HFF-Myc (cell line): ENCODE measurements at places on chromosomes 3 and 15.

- no peak for DNase-seq
Observed at GRCh38 chr3:141643391-141643790, 94.7 kb upstream of the RNF7 start.

- no peak for DNase-seq
Observed at GRCh38 chr15:98150536-98150935, 190.0 kb downstream of the ARRDC4 start.

DNA sequence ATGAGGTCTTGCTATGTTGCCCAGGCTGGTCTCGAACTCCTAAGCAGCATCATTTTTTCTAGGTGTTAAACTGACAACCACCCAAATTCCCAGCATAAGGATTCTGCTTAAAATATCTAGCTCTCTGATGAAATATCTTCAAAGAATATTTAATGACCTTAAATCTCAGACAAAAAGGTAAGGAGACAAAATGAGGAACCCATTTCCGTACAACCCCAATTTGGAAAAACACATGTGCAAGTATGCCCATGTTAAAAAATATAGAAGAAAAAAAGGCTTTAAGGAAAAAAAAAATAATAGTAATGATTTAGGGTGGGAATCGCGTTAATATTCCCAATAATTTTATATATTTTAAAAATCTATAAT, 1.4 kb upstream of the SACM1L start:
- DNase-seq = no peak

GRCh38 chr3:17672506-17672905, 69.9 kb downstream of the TBC1D5 start:
- DNase-seq = no peak

DNA sequence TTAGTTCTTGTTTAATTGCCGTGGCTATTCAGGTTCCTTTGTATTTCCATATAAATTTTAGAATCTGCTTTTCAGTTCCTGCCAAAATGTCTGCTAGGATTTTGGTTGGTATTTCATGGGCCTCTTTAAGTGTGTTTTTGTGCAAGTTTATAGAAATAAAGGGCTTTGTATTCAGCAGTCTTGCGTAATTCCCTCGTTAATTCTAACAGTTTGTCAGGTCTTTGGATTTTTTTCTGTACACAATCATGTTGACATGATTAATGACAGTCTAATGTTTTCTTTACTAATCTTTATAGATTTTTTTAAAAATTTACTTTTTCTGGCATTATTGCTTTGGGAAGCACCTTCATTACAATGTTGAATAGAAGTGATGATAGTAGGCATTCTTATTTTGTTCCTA, 120.9 kb downstream of the NEK11 start:
- no peak for DNase-seq

GRCh38 chr3:13884851-13885703, 5.2 kb upstream of the WNT7A start:
- no peak for DNase-seq

GRCh38 chr3:130081351-130081881, at the start of gene ALG1L2:
Gene ALG1L2, plus strand, starts transcription at chr3:130081831. Its CDS starts 186 bp downstream, at chr3:130082017.
- DNase-seq = no peak

GRCh38 chr3:113620091-113620490, 76.4 kb downstream of the USF3 start:
- DNase-seq = no peak

GRCh38 chr15:29914511-29914926, 92.3 kb upstream of the TJP1 start:
- no peak for DNase-seq

GRCh38 chr3:38332201-38332600, 14.4 kb upstream of the XYLB start:
- DNase-seq = no peak

DNA sequence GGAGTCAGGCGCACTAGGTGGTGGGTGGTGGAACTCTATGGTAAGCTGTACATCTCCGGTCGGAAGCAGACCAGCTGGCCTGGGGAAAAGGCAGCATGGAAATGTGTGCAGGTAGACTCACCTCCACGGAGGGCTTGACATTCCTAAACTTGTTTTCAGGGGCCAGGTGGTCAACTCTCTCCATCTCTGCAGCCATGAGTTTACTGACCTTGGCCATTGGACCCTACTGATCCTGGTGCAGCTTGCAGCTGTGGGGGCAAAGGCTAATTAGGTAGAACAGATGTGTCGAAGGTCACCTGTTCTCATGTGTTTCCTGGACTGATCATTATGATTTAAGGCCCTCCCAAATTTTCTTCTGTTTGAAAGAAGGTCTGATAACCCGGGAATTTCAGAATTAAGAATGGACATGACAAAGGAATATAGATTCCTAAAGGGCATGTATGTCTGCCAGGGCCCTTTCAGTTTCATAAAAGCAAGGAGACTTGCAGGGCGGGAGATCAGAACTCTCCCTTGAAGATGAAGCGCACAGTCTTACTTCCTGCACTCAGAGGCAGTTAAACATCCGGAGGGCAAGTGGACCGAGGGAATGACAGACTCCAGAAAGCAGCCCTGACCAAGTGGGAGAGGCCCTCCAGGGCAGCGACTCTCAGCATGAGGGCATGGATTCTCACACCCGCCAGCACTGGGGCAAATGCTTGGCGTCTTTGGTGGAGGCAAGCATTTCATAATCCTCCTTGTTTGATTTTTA, 56.1 kb upstream of the CMTM7 start:
- no peak for DNase-seq

- DNase-seq = no peak
Observed at GRCh38 chr15:73723191-73723590, 30.0 kb downstream of the INSYN1 start.

DNA sequence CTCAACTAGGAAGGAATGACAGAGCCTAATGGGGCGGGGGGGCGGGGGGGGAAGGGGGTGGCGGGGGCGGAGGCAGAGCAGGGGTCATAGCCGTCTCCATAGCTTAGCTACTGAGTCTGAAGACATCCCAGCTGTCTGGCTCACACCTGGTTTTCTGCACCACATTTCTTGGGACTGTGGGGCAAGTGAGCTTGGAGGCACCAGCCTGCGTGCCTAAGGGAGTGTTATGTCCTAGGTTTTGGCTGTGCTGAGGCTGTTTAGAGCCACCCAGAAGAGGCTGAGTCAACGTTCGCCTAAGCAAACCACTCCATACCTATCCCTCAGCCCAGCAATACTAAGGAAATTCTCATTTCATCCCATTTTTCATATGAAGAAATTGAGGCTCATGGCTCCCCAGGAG, 1.4 kb downstream of the IL17RD start:
- DNase-seq = no peak

DNA sequence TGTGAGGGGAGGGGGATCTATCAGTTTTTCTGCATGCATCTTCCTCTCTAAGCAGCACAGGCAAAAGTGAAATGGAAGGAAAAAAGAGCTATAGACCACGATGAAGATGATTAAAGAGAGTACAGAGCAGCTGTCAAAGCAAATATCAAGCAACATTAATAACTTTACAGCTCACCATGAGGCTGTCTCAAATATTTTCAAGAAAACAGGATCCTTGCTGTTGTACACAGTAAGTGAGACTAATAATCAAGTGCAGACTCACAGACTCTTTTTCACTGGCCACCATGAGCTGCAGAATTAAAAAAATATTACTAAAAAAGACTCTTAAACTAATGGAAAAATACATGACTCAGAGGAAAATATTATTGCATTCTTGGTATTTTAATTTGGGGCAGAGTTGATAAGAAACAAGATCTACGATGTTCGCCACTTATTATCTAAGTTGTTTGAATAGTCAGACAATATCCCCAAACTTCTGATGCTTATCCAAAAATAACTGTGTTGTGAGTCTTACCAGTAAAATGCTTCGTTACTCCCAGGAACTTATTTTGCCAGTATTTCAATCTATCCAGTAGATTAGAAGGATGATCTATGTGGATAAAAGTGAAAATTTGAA, 817.5 kb upstream of the ALCAM start:
- DNase-seq = no peak

DNA sequence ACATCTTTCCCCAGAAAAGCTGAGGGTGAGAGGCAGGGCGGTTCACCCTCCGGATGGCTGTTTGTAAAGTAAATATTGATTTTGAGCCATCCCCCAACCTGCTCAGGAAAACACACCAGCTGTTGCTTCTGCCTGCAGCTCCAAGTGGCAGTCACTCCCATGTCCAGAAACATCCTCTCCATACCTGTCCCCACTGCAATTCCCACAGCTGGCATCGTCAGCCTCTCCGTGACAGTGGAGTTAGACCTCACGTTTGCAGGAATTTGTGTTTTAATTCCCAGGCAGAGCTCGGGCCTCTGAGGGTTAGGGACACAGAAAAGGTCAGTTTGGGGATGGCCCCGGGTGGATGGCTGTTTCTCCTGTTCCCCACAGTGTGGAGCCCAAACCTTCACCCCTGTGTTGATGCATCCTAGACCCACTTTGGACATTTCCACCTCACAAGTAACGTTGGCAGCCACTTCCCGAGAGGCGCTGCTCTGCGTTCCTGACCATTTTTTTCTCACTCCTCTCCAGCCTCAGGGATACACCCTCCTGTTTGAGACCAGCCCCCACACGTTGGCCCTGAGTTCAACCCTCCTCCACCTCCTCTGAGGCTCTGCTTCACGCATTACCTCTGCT, 11.8 kb upstream of the FAM174B start:
- no peak for DNase-seq

DNA sequence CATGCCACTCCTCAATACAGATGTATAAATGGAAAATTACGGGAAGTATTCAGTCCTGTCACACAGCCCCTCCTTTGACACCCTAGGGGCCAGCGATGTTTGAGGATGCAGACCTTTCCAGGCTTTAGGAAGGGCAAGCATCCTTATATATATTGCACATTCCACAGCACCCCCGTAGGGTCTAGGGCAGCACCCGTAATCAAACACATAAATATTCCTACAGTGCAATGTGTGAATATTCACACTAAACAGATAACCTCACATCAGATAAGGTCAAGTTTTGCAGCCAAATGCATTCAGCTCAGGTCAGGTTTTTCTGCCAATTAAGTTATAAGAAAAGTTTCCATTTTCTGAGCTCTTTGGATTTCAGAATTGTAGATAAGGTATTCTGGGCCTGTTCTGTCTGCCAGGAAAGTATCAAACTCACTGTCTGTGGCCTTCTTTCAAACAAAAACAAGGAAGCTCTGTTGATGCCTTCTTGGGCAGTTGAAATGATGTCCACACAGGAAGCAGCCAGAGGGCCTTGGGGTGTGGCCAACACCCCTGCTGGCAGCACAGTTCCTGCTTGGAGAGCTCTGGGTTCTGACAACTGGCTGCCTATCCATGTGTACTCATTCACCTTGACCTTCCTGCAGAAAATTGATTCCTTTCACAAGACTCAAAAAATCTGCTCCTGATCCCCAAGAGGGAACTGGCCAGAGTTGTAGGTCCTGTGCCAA, 427.0 kb downstream of the NTRK3 start:
- DNase-seq = no peak

GRCh38 chr15:74889390-74889882, 406 bp upstream of the MPI start:
- DNase-seq = no peak

DNA sequence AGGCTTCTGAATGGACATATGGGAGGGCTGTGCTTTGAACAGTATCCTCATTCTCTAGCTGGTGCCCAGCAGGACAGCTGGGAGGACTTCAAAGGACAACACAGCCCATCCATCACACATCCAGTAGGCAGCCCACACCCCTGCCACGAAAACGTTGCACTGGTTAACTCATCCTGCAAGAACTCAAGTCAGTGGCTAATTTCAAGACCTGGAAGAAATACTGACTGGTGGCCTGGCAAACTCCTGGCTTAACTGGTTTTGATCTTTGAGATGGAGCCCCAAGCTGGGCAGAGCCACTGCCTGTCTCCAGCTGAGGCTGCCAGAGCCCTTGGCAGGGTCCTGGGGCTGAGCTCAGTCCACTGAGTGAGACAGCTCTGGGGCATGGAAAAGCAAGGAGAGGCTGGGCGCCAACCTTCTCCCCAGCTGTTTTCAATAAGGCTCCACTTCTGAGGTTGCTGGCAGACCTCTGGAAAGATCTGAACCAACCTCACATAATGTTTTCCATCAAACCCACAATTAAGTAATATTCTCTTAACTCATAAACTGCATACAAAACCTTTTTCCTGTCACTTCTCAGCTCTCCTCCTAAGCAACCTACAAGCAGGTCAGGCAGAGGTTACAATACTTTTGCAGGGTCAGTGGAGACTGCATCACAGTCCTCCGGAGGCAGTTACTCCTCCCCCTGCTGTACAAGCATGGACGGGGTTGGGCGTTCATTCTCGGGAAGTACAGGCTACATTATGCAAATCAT, 110.3 kb downstream of the MYLK start:
- peak; percentile 78 for DNase-seq

DNA sequence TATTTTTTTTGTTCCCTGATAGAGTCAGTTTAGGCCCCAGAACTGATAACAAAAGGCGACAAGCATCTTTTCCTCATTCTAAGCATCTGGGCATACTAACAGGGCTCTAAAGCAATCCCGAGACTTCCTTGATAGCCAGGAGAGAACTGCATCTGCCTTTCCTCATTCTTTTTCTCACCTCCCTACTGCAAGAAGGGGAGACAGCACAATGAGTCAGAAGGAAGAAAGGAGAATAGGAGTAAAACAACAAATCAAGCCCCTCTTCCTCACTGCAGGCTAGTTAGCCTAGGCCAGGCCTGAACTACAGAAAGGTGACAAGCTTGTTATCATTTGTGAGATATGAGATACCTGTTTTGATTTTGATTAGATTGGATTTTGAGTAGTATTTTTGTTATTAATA, 97.9 kb downstream of the NAALADL2 start:
- DNase-seq = no peak

GRCh38 chr3:27885641-27886040, 163.5 kb upstream of the EOMES start:
- DNase-seq = no peak

GRCh38 chr3:87856126-87856525, 202.7 kb downstream of the CGGBP1 start:
- no peak for DNase-seq

GRCh38 chr15:35720019-35720418, 174.1 kb upstream of the DPH6 start:
- DNase-seq = no peak

DNA sequence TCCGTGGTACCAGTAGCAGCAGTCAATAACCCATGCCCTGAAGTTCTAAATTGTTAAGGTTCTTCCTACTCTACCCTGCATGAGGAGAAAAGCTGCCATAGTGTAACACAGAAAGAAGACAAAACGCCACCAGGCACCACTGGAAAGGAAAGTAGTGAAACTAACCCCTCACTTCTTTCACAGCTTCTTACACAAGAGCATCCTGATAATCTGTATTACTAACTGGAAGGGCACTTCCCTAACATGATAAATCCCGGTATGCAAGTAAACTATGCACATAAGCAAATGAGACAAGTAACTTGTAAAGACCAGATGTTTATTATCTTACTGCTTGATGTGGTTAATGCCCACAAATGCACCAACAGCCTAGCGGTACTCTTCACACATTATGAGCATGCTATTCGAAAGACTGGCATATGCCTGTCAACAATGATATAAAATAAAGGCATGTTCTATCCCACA, 141.3 kb downstream of the ADAM10 start:
- DNase-seq = no peak

- DNase-seq = no peak
Observed at GRCh38 chr3:84042399-84043106, 916.2 kb upstream of the CADM2 start.

- no peak for DNase-seq
Observed at GRCh38 chr3:139534992-139535879, 4.3 kb downstream of the RBP1 start.
